Mesenteric fat pad (tissue), 1 donor: ENCODE measurements at places on chromosomes 5 and 9.

- DNase-seq: no peak
Observed at GRCh38 chr5:113875096-113875495, 361.6 kb downstream of the YTHDC2 start.

DNA sequence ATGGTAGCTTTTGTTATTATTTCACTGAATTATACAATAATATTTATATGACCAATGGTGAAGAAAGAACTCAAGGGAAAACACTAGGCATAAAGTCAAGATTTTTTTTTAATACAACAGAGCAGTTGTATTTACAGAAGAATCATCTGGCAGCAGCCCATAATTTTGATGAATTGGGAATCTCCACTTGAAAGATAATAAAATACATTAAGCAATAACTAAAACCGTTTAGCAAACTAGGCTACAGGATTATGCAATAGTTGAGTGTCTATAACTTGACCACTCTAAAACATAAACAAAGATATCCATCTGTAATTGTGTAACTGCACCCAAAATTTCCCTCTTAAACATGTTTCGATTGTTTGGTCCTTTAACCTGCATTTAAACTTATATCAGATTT is 80.8 kb downstream of the SNCAIP start:
- DNase-seq: no peak

- DNase-seq: no peak
Observed at GRCh38 chr9:98740226-98740881, 31.6 kb upstream of the GABBR2 start.

DNA sequence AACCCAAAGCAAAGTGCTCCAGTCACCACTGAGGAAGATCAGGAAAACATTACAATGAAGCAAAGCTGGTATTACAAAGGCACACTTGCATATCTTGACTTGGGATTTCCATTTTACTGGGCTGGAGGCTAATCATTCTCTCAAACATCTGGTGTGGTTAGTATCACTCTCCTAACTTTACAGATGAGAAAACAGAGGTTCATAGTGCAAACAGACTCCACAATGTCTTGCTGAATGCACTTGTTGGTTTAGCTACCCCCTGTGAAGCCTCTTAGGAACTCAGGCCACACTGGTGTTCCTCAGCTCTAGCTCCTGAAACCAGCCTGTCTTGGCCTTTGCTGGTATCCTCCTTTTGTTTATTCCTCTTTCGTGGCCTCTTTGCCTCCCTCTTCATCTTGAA is 29.5 kb upstream of the SMAD5 start:
- DNase-seq: no peak

GRCh38 chr5:78699552-78700153 is 51.1 kb upstream of the LHFPL2 start:
- no peak for DNase-seq

DNA sequence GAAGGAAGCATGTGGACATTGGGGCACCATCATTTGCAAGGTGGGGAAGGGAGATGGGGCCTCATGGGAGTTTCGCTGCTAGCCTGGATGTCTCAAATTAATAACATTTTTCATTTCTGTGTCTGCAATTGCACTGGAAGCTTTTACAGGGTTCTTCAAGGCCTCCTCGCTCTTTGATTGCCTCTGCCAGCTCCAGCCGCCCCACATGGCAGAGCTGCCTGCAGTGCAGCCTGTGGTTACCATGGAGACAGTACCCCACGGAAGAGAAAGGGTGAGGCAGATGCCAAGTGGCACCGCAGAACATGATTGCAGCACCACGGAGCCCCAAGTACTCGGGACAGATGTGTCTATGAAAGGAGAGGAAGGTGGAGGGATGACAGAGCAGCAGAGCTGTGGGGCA is 25.4 kb downstream of the CTNND2 start:
- DNase-seq: no peak

- no peak for DNase-seq
Observed at GRCh38 chr5:176559683-176560082, 10.5 kb downstream of the CDHR2 start.

- peak; percentile 93 for DNase-seq
Observed at GRCh38 chr9:88076286-88077070, 61.8 kb downstream of the SPATA31C2 start.

GRCh38 chr9:96559339-96559943 is 60.2 kb downstream of the CDC14B start:
- DNase-seq: no peak
